Fibroblast of skin of scalp (primary cell): ENCODE measurements at places on chromosomes 7 and 10.

GRCh38 chr10:95229724-95230627, 35.9 kb downstream of the ACSM6 start:
- peak; percentile 98 for DNase-seq

DNA sequence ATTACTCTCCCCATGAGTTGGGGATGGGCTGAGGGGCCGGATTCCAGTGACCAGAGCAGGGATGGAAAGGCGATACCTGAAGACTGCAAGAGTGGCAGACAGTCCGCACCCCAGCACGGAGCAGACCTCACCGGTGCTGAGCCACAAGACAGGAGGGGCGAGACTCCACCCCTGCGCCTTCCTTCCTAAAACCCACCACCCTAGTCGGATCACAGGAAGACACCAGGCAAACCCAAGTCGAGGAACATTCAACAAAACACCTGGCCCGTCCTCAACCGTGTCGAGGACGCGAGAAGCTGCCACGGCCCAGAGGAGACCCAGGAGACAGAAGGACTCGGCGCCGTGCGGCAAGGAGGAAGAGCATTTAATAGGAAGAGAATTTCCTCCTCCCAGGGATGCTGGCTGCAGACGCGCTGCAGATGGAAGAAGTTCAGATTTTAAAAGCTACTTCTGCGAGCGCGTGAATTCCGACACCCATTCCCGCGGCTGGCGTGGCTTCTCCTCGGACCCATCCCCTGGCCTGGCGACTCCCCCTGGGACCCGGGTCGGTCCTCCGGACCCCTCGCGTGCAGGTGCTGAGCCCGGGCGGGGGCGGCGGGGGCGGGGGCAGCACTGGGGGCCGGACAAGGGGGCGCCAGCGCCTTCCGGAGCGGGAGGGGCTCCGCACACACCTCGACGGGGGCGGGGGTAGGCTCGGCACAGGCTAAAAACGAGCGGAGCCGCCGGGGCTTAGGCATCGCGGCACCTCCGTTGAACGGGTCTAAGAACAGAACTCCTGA, 563 bp upstream of the UTF1 start:
- DNase-seq = no peak

DNA sequence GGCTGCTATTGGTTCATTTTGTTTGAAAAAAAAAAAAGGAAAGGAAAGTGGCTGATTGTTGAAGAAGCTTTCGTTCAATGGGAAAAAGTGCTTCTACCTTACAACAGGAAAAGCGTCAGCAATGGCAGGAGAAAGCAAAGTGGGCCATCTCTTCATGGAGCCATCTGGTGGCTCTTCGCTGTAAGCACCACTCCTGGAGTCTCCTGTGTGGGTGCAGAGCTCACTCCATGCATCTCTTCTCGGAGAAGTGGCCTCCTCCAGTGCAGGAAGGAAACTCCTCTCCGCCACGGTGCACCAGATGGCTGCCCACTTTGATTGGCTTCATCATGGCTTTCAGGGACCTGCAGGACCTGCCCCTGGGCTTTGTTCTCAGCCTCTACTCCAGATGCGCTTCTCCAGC, 250.9 kb downstream of the PTEN start:
- peak; percentile 38 for DNase-seq

DNA sequence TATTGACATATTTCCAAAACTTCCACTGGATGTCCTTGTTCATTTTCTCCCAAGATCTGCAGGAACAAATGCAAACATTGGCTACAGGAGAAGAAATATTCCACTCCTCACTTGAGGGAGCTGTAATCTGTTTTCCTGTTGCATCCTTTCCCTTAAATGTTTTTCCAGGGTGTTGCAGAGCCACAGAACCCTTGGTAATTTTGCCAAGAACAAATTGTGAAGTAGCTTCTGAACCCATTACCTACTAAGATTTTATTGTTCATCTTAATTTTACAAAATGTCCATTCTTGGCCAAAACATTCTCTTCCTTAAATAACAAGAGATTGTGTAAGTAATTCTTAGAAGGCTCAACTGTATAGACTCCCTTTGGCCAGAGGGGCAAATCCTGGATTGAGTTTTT, 177.0 kb downstream of the GNAT3 start:
- DNase-seq = no peak

DNA sequence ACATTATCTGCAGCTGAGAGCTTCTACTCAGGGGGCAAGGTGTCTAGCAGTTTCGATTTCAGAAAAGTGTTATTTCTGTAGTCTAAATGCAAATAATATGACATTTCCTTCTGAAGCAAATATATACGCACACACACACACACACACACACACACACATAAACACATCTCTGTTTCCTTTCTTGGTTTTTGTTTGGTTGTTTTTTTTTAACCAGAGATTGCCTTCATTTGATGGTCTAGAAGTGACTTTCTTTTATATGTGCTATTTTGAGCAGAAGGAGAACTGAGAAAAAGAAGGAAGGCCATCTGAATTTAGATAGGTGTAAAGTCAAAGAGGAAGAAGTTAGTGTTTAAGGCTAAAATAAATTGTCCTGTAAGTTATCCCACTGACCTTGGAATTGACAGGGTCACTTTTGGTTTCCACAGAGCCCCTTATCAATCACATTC, 142.2 kb downstream of the TRIL start:
- DNase-seq = no peak

DNA sequence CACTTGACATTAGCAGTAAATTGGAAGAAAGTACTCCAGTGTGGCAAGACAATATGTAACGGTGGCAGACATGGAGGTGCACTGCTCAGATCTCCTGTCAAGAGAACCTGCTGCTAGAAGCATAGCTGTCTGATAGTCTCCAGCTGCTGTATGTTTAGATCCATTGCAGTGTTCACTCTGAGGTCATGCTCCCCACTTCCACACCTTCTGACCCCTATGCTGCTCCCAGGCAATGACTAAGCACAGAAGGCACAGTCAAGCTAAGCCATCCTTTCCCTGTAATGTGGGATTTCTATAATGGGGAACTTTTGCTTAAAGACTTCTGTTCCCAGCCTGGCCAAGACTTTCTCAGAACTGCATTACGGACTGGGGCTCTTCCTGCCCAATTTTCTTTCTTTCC, 315.8 kb downstream of the HPSE2 start:
- no peak for DNase-seq

GRCh38 chr10:35217455-35217854, 90.8 kb downstream of the CREM start:
- DNase-seq = no peak

DNA sequence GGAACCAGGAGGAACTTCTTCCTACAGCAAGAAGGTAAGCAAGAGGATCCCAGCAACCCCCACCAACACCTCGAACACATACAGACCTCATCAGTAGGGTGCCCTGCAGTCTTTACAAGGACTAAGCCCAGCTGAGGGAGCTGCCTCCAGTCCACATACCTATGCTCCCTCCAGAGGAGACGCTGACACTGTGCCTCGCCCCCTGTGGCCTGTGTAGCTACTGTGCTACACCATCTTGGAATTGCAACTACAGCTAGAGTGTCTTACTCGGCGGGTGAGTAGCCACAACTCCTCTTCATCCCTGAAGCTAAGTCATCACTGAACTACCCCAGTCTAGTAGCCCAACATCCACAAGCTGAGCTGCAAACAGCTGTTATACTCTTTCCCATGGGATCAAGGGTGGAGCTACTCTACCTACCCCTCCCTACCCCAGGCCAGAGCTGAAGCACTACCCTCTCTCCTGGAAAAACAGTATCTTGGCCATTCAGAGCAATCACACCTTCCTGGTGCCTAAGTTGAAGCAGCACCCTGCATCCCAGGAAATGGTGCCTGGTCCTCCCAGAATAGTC, 42.2 kb upstream of the CAMK2B start:
- DNase-seq = no peak

DNA sequence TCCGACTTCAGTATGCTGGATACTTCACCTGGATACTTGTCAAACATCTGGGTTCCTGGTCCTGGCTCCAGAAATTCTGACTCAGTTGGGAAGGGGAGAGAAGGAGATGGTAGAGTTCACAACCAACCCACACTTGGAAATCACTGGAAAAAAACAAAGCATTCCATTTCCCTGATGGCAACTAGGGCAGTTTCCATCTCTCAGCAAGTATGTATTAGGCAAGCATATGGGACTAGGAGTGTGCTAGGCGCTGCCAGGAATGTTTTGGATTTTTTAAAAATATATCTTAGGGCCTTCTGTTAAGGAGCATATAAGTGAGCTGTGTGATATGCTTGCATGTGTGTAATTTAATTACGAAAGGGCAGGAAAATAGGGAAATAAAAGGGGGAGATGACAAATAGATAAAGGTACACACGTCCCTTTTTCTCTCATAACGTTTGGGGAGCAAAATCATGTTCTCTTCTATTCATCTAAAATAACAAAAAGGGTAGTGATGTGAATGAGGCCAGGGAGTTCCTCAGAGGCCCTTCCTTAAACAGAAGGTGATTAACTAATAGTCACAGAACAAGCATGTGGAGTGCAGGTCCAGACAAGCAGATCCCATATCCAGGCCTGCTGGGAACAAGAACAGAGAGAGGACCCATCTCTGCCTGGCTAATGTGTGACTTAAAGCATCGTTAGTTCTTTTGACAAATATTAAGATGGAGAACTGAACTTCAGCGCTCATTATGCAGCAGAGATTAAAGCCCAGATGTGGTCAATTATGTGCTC, 64.5 kb upstream of the NFE2L3 start:
- no peak for DNase-seq

GRCh38 chr7:129626896-129627295, 15.4 kb downstream of the NRF1 start:
- DNase-seq = no peak

DNA sequence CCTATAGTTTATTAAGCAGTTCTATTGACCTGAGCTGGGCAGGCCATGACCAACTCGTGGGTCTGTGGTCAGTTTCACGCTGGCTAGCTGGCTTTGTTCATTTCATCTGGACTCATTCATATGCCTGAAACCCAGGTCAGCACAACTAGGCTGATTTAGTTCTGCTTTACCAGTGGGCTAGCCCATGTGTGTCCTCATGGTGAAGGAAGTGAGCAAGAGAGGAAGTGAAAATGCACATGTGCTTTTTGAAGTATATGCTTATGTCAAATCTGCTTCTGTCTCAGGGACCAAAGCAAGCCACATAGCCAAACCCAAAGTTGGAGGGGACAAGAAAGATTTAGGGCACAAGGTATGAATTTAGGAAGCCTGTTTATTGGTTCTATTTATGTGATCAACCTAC, 154.5 kb downstream of the RNF133 start:
- DNase-seq = no peak

DNA sequence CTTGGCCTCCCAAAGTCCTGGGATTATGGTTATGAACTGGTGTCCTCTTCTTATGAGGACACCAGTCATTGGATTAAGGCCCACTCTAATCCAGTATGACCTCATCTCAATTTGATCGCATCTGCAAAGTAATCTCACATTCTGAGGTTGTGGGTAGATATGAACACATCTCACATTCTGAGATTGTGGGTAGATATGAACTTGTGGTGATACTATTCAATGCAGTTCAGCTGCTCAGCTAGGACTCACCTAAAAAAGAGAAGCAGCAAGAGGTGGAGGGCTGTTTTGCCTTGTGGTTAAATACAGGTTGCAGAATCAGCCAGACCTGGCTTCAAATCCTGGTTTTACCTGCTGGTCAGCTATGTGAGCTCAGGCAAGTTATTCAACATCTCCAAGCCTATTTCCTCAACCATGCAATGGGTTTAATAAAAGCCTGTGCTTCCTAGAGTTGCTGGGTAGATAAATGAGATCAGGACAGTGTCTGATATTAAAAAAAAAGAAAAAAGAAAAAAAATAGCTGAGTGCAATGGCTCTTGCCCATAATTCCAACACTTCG, 8.5 kb upstream of the BAG3 start:
- DNase-seq = no peak

- DNase-seq = no peak
These were observed 119.9 kb upstream of the BTBD16 start for GRCh38 chr10:122151121-122151694.

DNA sequence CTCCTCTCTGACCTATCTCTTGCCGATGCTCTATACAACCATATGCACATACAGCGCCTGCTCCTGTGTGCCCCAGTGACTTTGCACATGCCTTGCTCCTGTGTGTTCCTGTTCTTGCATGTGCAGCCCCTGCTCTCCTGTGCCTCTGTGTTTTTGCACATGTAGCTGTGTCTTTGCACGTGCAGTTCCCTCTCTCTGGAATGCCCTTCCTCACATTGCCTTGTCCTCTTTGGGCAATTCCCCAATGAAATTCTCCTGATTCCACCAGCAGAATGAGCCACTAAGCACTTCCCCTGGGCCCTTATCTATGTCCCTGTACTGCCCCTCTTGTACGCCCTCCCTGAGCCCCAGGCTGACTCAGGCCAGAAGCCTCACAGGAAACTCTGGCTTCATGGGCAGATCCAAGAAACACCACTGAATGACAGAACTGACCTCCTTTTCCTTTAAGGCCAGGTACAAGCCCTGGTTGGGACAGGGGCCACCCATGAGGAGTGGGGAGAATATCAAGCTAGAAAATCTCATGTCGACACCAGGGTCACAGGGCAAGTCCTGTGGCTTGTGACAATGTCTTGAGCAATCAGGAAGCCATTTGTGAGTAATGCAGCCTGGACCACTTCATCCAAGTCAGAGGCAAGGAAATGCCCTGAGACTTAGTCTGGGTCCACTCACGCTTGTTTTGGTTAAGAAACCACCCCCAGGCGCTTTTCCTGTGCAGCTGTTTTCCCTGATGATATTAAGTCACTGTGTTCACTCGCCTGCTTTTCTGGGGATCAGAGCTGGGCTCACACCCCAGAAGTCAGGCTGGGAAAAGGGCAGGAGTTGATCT, 1.9 kb upstream of the ARHGAP22 start:
- peak; percentile 86 for DNase-seq

DNA sequence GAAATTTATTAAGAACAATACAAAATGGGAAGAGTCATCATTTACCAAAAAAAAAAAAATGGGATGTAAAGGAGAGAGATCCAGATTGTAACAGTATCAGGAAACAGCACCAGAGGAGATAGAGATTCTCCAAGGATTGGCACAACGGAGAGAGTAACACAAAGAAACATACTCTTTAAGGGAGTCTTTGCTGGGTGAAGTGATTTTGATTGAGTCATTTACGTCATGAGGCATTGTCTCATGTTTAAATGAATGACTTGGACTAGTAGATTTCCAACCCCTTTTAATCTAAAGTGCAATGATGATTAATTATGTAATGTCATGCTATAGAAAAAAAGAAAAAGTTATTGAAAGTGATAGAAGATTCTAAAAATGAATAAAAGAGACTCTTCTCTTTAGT, 68.8 kb downstream of the ITGB8 start:
- no peak for DNase-seq
